ENCODE measurements at places on chromosomes 5 and 9.

GRCh38 chr5:180873615-180874520, 12.8 kb upstream of the ZFP62 start:
- no peak for DNase-seq

DNA sequence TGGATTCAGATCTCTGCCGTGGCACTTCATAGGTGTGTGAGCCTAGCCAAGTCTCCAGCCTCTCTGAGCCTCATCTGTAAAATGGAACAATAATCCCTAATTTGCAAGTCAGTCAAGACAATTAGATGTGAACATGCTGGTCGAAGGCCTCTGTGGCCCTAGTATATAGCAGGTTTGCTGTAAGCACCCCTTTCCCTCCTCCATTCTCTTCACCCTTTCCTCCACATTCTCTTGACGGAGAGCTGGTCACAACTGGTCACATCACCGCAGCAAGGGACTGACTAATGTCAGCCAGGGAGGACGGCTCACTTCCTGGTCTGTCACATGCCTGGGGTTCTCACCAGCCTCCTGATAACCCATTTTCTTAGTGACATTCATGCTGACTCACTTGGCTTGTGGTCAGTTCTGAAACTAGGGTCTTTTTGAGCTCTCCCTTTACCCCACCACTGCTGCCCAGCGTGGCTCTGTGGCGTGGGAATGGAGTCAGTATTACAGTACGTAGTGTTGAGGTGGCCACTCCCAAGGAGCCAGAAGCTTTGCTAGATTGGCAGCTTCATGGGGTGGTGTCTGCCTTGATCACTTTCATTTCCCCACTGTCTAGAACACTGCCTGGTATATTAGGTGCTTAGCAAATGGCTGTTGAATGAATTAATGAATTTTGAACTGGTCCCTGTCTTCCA, 47.8 kb downstream of the ERGIC1 start:
- DNase-seq = no peak

DNA sequence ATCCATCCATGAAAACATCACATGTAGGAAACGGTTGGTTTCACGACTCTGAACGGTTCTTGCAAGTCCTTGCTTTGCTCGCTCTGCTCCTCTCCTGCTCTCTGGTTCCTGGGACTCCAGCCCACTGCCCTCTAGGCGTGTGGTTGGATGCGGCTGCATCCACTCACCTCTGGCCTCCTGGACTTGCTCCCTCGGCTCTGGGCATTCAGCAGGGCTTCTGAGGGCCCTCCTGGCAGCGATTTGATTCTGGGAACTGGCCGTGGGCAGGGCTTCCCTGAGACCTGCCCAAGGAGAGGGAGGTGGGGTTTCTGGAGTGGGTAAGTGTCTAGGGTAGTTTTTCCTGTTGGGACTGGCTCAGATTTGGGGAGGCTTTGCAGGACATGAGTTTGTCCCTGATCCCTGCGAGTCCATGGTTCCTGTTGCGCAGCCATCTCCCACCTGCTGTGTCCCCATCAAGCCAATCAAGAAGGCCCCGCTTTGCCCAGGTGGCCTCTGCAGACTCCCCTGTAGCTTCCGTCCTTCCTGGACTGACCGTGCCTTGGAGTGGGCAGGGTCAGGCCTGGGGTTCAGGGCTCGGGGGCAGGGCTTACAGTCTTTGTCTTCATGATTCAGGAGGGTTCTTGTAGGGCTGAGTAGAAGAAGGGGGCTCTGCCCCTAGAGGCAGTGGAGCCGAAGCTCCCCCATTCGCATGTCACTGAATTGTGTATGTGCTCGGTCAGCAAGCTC, 192.3 kb downstream of the CACNA1B start:
- DNase-seq = peak; percentile 81

- DNase-seq = no peak
Observed at GRCh38 chr9:27471789-27472188, 52.3 kb upstream of the IFNK start.

- DNase-seq = no peak
Observed at GRCh38 chr5:112407240-112407639, 11.8 kb downstream of the EPB41L4A start.

DNA sequence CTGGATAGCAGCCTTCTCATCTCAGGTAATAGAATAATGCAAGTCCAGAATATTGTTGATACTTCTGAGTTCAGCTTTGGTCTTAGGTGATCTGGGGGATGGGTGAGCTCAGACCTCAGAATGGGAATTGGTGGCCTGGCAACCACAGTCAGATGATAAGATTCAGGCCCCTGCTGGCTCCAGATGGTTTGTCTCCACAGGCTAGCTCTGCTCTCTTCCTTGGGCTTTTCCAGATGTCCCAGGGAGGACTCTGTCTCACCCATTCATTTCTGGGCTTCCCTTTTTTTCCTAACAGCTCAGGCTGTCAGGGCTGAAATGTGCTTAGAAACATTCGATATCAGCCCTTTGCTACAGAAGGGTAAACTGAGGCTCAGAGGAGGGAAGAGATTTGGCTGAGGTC, 17.6 kb upstream of the TNFSF15 start:
- no peak for DNase-seq

- no peak for DNase-seq
Observed at GRCh38 chr9:18545636-18546360, 71.8 kb downstream of the ADAMTSL1 start.

- no peak for DNase-seq
Observed at GRCh38 chr5:176956756-176957155, 49.8 kb downstream of the UIMC1 start.

- no peak for DNase-seq
Observed at GRCh38 chr5:74224331-74224730, 416.2 kb downstream of the ENC1 start.

GRCh38 chr5:160497878-160498277, 76.2 kb downstream of the PTTG1 start:
- no peak for DNase-seq

GRCh38 chr5:38931731-38932130, 85.9 kb downstream of the OSMR start:
- DNase-seq = no peak

DNA sequence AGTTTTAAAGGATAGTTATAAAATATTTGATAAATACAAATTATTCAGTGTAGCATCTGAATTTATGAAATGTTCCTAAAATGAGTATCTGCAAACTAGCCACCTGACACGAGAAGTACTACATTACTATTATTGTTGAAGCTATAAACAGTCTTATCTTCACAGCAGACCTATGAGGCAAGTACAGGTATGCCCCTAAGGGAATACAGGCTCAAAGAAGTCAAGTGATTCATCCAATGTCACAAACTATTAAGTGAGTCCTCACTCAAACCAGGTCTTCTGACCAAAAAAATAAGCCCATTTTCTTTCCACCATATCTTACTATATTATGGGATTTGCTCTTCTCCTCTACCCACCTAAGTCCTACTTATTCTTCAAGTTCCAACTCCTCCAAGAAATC, 28.7 kb downstream of the STRBP start:
- no peak for DNase-seq

DNA sequence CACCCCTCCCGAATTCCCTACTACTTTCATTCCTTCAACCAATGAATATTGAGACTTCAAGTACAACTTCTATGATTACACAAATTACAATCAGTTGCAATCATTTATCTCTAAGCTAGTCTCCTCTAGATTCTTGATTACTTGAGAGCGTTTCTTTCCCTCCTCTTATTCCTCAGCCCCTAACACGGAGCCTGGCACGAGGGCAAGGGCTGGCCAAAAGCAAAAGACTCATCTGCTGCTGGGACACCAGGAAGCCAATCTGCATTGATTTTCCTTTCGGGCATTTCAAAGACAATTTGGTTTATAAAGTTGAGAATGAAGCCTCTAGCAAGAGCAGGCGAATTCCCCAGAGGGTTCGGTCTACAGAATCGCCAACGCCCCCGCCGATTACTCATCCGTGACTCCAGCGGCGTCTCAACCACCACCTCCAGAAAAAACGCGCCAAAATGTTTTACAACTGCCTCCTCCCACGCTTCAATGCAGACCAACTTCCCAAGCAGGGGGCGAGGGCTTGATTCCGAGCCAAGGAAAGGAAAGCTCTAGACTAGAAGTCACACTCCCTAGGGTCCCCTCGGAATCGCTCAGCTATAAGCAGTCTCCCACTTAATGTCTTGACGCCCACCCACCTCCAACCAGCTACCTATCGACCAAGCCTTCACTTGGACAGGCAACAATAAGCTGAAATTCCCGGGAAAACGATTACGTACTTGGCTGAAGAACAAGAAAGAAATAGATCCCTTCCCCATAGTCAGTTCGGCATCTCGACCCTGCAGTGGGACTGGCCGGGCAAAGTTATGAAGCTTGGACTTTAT, 1.5 kb downstream of the PCSK1 start:
- no peak for DNase-seq

GRCh38 chr9:91741522-91741921, 208.5 kb downstream of the ROR2 start:
- no peak for DNase-seq

DNA sequence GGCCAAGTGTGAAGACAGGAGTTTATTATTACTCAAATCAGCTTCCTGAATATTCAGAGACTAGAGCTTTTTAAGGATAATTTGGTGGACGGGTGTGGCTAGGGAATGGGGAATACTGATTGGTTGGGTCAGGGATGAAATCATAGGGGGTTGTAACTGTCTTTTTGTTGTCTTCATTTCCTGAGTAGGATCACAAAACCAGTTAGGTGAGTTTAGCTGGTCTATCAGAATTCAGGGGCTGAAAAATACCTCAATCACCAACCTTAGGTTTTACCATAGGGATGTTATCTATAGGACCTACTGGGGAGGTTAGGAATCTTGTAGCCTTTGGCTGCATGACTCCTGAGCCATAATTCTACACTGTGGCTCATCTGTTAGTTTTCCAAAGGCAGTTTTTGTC, 235.8 kb downstream of the YTHDC2 start:
- no peak for DNase-seq

GRCh38 chr5:68740226-68740910, 353.4 kb upstream of the SLC30A5 start:
- DNase-seq = no peak

GRCh38 chr5:169781420-169782345, 144.6 kb downstream of the DOCK2 start:
- no peak for DNase-seq

GRCh38 chr5:35160486-35161116, 69.7 kb downstream of the PRLR start:
- DNase-seq = no peak

DNA sequence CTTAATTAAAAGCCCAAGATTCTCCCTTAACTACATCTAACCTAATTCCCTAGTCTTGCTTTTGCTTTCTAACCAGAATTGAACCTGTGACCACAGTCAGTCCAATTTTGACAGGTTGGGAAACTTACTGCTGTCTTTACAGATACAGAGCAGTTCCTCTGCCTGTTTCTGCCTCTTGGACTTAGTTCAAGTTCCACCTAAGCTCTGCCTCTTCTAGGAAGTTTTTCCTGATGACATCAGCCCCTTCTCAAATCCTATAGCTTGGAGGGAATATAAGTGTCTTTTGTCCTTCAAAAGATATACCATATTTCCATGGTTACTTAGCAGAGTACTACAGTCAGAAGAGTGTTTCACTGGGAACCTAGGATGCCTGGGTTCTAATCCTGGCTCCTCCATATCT, 31.7 kb downstream of the BRINP1 start:
- no peak for DNase-seq

GRCh38 chr9:85716031-85716877, 25.5 kb downstream of the AGTPBP1 start:
- DNase-seq = no peak

DNA sequence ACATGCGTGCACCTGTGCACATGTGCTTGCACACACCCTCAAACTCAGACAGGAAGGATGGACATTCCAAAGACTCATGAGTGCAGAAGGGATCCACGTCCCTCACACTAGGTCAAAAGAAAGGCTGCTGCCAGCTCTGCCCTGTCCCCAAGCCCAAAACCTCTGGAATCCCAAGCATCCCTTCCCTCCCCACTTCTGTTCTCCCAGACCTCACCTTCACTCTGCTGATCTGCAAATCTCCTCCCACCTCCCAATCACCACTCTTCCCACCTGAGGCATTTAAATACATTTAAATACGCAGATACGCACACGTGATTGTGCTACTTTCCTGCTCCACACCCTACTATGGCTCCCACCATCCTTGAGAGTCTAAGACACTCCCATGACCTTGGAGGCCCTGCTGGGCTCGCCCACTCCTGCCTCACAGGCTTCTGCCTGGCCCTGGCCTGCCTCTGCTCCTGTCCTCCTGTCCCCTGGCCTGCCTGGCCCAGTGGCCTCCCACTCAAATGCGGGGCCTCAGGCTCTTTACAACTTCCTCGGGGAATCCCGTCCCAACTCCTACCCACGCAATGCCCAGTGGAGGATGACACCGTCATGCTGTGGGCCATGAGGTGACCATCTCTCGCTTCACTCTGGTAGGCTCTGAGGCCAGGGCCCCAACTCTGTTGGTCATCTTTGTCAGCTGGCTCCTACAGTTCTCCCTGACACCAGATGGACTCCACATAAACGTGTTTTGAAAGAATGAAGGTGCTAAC, 478.4 kb upstream of the DAP start:
- no peak for DNase-seq

DNA sequence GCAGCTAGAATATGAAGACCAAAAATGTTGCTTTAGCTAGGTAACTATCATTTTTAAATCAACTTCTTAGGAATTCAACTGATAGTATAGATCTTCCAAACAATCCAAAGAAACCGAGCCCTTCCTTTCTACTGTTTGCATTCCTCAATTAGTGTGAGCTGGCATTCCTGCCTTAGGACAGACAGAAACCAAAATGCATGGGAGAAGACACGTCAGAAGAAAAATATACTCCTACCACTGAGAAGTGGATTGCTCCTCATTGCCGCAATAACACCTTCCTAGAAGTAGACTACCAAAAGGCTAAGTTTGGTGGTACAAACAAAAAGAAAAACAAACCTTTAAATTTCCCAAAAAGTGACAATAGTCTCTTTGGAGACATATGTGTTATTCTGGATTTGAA, 440.0 kb downstream of the SEMA5A start:
- no peak for DNase-seq

- DNase-seq = no peak
Observed at GRCh38 chr9:119559056-119559455, 189.8 kb upstream of the BRINP1 start.

DNA sequence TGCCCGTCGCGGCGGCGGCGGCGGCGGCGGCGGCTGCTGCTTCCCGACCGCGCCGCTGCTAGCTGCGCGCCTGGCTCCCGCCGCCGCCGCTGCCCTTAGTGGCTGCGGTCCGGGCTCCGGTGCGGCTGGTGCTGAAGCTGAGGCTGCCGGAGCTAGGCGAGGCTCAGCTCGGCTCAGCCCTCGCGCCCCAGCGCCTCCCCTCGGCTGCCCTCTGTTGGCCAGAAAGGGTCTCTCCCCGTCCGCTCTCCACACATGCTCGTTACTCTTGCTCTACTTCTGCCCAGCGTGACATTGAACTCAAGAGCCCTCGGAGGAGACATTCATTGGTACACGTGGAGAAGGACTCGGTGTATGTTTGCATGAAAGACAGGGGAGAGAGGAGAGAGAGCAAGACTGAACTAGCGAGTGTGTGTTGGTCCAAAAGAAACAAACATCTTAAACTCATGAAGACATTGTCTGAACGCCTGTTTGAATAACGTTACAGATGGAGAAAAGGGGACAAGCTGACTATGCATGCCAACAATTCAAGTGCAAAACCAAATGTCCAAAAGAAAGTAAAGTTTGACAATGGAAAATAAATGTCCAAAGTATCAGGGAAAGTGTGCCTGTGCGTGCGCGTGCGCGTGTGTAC, at the start of gene HCN1:
TSS of gene HCN1 (minus strand) at position 175 of the 631 bp plus-strand sequence.
- peak; percentile 92 for DNase-seq

- DNase-seq = no peak
Observed at GRCh38 chr5:84273517-84273883, 111.2 kb downstream of the EDIL3 start.
